ENCODE measurements at places on chromosomes 6 and 20.
A peak's percentile ranks its signal among the peaks of the same experiment; 100 is the strongest.

DNA sequence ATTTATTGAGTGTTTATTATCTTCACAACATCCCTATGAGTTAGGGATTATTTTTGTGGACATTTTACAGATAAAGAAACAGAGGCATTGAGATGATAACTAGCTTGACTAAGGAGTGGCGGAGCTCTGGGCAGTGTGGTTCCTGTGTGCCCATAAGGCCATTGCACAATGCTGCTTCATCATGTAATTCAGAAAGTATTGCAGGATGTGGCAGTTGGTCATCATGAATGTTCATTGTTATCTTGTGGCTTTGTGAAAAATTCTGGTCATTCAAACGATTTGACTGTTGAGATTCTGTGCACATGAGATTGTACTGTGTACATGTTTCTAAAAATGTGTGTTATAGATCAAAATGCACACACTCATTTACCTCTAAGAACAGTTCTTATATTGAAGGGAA lies 150.8 kb downstream of the ESR1 start:
- DNase-seq = no peak

DNA sequence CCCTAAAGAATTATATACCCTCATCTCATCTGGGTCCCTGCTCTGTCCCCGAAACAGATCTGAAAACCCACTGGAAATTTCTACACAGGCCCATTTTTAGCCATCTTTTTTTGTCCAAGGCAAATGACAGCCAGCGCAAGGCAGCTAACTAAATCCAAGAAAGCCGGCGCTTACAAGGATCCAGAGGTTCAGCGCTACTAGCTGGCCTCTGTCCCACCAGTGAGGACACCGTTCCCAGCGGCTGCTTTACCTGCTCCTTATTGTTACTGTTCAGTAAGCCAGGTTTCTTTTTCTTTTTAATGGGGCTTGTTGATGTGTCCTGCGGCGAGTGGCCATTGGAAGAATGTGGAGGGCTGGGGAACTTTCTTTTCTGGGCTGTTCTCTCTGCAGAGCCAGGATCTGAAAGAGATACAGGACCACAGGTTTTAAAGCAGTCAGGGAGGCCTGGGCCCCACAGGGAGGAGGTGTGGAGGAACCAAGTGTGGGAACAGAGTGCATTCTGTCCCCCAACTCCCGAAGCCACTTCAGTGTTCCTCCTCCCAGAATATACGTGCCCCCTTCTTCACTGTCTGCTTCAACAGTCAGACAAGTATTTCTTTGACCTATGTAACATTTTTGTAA lies 46.6 kb downstream of the ZMYND8 start:
- DNase-seq = no peak

GRCh38 chr20:50689864-50690649 lies 1.3 kb downstream of the RIPOR3 start:
- DNase-seq = no peak

DNA sequence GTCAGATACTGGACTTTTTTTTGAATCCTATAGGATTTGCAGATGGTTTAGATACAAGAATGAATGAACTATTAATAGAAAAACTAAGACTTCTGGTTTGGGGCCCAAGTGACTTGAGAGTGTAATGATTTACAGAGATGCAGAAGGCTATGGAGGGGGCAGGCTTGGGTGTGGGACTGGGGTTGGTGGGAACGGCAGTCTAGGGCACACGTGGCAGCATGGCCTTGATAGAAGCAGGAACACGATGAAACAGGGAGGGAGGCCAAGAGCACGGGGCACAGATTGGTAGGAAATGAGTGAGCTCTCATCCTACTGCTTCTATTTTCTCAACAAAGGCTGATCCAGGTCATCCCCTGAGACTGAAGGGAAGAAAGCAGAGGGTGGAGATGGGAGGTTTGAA lies 3.4 kb upstream of the UST start:
- DNase-seq = no peak

DNA sequence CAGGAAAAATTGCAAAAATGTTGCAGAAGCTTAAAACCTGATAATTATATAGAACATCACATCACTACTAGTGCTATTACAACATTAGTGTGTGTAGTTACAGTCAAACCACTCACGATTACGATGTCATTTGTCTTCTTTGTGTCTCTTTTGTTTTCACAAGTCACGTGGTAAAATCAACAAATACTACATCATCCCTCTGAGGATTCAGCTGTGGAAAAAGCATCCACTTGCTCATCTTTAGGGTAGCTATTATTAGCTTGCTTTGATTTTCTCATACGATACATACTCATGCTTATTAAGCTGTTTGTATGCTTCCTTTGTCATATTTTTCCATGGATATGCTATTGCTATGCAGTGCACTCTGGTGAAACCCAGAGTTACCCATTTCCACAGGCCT lies 22.2 kb upstream of the ATXN1 start:
- DNase-seq = no peak

GRCh38 chr6:79094938-79095337 lies 16.9 kb upstream of the PHIP start:
- no peak for DNase-seq

GRCh38 chr6:169923468-169924464 lies 172.3 kb downstream of the ERMARD start:
- DNase-seq = no peak

DNA sequence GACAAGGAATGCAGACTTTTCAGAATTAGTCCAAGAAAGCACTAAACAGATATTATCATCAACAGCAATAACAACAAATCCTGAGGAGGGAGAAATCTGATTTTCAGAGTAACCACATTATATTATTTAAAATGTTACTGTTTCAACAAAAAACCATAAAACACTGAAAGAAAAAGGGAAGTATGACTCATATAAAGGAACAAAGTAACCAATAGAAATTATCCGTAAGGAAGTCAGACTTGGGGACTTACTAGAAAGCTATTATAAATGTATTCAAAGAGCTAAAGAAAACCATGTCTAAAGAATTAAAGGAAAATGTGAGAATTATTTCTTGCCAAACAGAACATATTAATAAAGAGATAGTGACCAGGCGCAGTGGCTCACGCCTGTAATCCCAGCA lies 98.1 kb downstream of the MYLK4 start:
- DNase-seq = no peak

- no peak for DNase-seq
Measured at GRCh38 chr6:27847706-27848105, 64.5 kb downstream of the OR2B2 start.

GRCh38 chr20:57695012-57695411 lies 14.8 kb downstream of the PMEPA1 start:
- no peak for DNase-seq

- DNase-seq = no peak
Measured at GRCh38 chr20:15387228-15387627, 1049.8 kb upstream of the FLRT3 start.

DNA sequence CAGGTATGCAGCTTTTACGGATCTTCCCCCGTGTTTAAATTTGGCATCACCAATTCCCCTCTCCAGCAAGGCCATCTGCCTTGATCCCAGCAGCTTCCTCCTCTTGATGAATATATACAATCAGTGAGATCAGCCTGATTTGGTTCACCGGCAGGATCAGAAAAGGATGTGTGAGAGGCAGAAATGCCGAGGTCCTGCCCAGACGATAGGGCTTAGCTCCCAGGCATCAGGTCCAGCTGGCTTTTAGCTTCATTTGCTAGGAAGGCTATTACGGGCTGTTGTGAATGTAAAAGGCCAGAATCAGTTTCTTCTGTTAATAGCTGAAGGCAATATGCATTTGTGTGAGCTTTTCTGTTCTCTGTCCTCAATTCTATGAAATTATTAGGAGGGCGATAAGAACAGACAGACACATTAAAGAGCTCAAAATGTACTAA lies 372.8 kb downstream of the BTBD9 start:
- DNase-seq = no peak

- no peak for DNase-seq
Measured at GRCh38 chr6:42123379-42124103, 18.9 kb downstream of the C6orf132 start.

- no peak for DNase-seq
Measured at GRCh38 chr6:3265671-3266070, 6.9 kb downstream of the PSMG4 start.

DNA sequence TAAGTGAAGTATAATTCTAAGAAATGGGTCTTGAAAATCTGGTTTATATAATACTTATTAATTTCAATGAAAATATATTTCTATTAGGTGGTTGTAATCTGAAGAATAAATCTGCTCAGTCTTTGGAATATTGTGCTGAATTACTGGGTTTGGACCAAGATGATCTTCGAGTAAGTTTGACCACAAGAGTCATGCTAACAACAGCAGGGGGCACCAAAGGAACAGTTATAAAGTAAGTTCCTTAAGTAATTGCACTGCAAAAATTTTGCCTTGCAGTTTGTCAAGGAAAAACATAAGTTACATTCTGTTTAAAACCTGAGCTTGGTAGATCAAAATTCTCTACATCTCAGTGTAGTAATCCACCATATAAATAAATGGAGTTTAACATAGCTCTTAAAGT lies 106.0 kb downstream of the MYO6 start:
- DNase-seq = peak; percentile 30

Measured in fibroblast of skin of left biceps (primary cell).